Activated T-cell treated with anti-CD3 and anti-CD28 coated beads, Interleukin-2, amount 50 U/mL, for 72 hours (primary cell): ENCODE measurements at places on chromosomes 7 and 10. TPM values are rescaled to one million over a fixed set of nuclear protein-coding genes. Genes with fewer than 3 reads are reported as not detected.

The DKK1 gene
- not detected for total RNA-seq

The PIP gene
- total RNA-seq: not detected

The FRMPD2 gene
- not detected for total RNA-seq

The FGFR2 gene
- total RNA-seq: not detected

DNA sequence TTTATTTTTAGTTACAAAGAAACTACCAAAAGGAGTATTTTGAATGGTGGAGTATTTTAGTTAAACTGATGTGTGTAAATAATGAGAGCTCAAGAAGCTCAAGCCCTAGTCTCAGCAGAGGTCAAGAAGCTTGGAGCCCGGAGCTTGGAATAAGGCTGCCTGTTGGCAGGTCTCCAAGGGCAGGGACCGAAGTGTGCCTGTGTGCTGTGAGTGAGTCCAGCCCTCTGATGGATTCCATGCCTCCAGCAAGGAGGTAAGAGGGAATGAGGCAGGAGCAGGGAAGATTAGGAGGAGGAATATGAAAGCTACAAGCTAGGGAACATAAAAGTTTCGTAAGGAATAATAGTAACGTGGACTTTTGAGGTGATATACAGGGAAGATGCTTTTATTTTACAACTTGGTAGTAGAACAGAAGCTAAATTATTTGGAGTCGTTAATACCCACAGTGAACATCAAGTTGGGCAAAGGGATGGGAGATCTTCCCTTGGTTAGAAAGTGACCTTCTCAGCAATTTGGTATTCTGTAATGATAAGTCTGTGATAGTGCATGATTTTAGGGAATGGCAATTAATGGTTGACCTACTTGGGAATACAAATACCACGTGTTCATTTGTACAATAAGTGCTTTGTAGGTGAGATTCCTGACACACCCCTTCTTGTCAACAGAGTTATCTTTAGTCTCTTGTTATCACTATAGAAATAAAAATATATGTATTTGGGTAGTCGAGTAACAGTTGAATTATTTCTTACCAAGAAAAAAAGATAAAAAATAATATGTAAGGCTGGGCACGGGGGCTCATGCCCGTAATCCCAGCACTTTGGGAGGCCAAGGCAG lies 4.6 kb downstream of the SEC23IP start:
- no peak for DNase-seq
- H3K4me1 ChIP-seq: peaks cover 58% of the 10 kb centered on the region
- no peaks in the 10 kb centered on the region for H3K27me3 ChIP-seq

DNA sequence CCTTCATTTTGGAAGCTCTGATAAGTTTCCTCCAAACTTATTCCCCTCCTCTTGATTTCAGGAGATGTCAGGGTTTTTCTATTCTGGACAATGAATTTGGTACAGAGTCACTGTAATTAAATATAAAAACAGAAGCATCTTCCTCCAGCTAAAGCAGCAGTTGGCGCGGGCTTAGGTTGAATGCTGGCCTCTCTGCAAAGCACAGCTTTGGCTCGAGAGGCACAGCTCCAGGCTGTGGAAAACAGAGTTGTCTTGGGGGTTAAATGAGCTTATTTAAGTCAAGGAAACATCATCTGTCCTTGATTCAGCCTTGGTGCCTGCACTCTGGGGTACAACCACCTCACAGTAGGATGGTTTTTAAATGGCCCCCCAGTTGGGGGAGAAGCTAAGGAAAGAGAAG lies 35.0 kb upstream of the PDCD4 start:
- DNase-seq: no peak
- no peaks in the 10 kb centered on the region for H3K36me3 ChIP-seq

- no peaks in the 10 kb centered on the region for H3K4me1 ChIP-seq
- no peak for DNase-seq
- no peak overlapping the region for H3K27ac ChIP-seq
- H3K4me3 ChIP-seq: no peak overlapping the region
These were observed 36.7 kb downstream of the ATE1 start for GRCh38 chr10:121891103-121891502.

- no peak overlapping the region for H3K4me3 ChIP-seq
- no peaks in the 10 kb centered on the region for H3K4me1 ChIP-seq
- no peaks in the 10 kb centered on the region for H3K27me3 ChIP-seq
- no peak for DNase-seq
- H3K36me3 ChIP-seq: peaks cover 2% of the 10 kb centered on the region
These were observed 168.0 kb upstream of the PHYHIPL start for GRCh38 chr10:59008452-59008851.

GRCh38 chr7:47698386-47698785 lies 116.5 kb upstream of the TNS3 start:
- H3K4me1 ChIP-seq: no peaks in the 10 kb centered on the region
- no peaks in the 10 kb centered on the region for H3K27me3 ChIP-seq
- DNase-seq: no peak
- no peak overlapping the region for H3K27ac ChIP-seq
- H3K4me3 ChIP-seq: no peak overlapping the region

DNA sequence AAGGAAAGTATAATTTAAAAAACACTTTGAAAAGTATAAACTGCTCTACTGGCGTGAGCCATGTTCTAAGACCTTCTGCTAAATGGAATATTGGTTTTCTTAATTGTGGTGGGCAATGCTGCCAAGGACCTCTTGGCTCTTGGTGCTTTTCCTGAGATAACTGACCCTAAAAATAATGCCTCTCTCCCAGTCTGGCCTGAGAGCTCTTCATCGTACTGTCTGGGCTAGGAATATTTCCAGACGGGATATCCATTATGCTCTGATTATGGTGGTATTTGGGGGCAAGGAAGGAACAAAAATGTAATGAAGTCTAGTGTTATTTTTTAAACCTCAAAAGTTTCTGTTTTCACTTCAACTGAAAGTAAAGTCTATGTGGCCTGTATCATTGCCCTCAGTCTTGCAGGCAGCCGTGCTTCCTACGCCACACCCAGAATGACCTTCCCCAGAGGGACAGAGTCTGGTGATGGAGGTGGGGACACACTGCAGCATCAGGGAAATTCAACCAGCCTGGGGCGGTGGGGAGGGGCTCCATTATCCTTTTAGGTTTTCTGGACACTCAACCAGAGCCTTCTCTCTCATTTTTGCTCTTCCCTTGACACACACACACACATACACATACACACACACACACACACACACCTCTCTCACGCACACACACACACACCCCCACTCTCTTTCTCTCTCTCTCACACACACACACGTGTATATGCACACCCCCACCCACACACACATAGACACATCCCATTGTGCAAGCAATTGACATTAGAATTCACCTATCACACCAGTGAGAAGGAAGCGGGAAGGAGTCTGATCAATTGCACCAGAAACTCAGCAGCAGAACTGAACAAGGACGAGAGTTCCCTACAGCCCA lies 99.6 kb downstream of the LRRC18 start:
- DNase-seq: no peak
- no peaks in the 10 kb centered on the region for H3K4me1 ChIP-seq
- no peaks in the 10 kb centered on the region for H3K27me3 ChIP-seq
- no peaks in the 10 kb centered on the region for H3K36me3 ChIP-seq

GRCh38 chr7:45902820-45903219 lies 14.5 kb downstream of the IGFBP1 start:
- no peaks in the 10 kb centered on the region for H3K36me3 ChIP-seq
- no peaks in the 10 kb centered on the region for H3K4me1 ChIP-seq
- no peaks in the 10 kb centered on the region for H3K27me3 ChIP-seq
- H3K27ac ChIP-seq: no peak overlapping the region
- no peak for DNase-seq
- no peak overlapping the region for H3K4me3 ChIP-seq

DNA sequence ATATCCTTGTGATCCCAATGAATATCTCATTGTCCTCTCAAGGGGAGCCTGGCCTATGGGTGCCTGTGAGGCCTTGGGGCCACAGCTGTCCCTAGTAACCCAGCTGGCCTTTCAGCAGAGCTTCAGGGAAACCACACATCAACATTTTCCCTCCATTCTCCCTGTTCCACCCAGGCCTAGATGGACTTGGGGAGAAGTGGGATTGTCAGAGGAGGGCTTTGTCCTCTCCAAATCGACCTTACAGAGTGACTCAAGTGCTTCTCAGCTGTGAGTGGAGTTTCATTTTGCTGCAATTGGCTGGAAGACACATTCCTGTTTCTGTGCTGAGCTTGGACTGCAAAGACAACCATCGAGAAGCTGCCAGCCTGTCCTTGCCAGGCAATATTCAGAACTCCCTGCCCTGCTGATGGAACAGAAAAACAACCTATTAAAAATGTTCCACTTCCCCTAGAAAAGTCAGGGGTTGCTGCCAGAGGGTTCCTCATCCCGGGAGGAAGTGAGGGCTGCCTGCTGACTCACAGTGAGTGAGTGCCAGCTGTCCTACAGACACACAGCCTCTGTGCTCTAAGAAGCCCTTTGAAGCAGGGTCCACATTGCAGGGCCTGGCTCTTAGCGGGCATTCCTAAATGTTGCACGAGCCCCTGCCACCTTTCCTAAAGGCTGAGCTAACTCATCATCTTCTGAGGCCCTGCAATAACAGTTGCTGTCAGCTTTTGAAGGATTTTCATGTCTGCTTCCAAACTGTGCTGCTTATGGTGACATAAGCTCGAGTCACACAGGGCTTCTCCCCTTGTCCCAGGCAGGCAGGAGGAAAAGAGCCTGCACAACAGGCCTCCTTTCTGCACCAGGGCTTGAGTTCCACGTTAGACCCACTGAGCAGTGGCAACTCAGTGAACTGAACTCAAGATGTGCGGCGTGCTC lies 20.5 kb downstream of the STRA8 start:
- no peak for DNase-seq
- no peak overlapping the region for H3K27ac ChIP-seq
- H3K4me3 ChIP-seq: no peak overlapping the region
- H3K36me3 ChIP-seq: no peaks in the 10 kb centered on the region
- peaks cover 14% of the 10 kb centered on the region for H3K4me1 ChIP-seq

DNA sequence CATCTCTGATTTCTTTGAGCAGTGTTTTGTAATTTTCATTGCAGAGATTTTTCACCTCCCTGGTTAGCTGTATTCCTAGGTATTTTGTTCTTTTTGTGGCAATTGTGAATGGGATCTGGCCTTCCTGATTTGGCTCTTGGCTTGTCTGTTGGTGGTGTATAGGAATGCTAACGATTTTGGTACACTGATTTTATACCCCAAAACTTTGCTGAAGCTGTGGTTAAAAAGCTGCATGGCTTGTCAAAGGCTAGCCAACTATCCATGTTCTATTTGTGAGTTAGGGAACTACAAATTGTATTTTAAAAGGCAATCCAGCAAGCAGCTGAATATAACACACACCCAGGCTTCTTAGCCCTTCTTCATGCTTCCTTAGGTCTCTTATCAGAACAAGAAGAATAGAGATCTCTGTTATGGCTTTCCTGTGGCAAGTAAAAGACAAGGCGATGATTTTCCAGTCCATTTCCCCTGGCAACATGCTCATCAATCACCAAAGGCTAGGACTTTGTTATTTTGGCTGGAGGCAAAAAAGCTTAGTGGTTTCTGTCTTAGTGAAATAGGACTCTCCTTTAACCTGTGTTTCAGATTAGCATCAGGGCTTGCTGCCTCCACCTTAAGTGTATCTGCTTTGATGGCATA lies 77.5 kb downstream of the CDK6 start:
- peaks cover 51% of the 10 kb centered on the region for H3K4me1 ChIP-seq
- H3K27me3 ChIP-seq: no peaks in the 10 kb centered on the region
- H3K4me3 ChIP-seq: no peak overlapping the region
- no peak for DNase-seq
- H3K36me3 ChIP-seq: peaks cover 13% of the 10 kb centered on the region

GRCh38 chr7:92987538-92987937 lies 130.2 kb downstream of the SAMD9 start:
- H3K36me3 ChIP-seq: no peaks in the 10 kb centered on the region
- no peak overlapping the region for H3K27ac ChIP-seq
- H3K4me3 ChIP-seq: no peak overlapping the region
- H3K4me1 ChIP-seq: no peaks in the 10 kb centered on the region
- peaks cover 28% of the 10 kb centered on the region for H3K27me3 ChIP-seq

DNA sequence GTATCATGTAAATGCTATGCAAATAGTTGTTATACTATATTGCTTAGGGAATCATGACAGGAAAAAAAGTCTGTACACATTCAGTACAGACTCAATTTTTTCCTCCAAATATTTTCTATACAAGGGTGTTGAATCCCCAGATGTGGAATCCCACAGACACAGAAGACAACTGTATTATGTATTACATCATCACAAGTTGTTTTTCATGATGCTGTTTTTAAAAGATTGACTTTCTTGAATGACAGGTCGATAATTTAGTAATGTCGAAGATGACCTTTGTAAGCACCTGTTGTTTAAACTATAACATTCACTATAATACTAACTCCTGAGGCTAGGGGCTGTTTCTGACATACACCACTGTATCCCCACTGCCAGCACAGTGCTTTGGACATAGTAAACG lies 143.5 kb downstream of the MLLT10 start:
- no peak overlapping the region for H3K4me3 ChIP-seq
- H3K27me3 ChIP-seq: no peaks in the 10 kb centered on the region
- H3K36me3 ChIP-seq: peaks cover 7% of the 10 kb centered on the region
- no peaks in the 10 kb centered on the region for H3K4me1 ChIP-seq

GRCh38 chr10:89373916-89374711 lies 3.7 kb upstream of the IFIT1B start:
- H3K4me3 ChIP-seq: no peak overlapping the region
- DNase-seq: no peak
- no peaks in the 10 kb centered on the region for H3K36me3 ChIP-seq
- peaks cover 3% of the 10 kb centered on the region for H3K4me1 ChIP-seq

DNA sequence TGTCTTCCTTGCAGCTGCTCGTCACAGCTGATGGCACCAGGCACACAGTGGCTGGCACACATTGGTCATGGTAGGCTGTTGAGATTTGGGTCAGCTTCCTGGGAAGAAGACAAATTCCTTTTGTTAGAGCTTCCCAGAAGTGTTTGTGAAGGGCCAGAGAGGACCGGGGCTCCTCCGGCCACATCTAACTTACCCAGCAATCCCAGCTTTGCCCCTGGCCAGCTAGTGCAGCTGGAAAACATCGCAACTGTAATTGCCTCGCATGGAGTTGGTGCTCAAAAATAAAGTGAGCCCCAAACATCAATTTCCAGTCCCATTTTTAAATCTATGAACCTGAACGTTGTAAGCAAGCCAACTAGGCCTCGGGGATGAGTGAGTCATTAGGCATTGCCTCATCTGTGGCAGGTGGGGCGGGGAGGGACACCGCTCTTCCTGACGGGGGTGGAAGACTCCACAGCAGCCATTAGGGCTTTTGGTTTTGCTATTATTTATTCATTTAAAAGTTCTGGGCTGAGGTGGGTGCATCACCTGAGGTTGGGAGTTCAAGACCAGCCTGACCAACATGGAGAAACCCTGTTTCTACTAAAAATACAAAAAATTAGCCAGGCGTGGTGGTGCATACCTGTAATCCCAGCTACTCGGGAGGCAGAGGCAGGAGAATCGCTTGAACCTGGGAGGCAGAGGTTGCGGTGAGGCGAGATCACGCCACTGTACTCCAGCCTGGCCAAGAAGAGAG lies 12.4 kb downstream of the CPA5 start:
- peaks cover 11% of the 10 kb centered on the region for H3K36me3 ChIP-seq
- no peak for DNase-seq
- no peak overlapping the region for H3K27ac ChIP-seq
- H3K27me3 ChIP-seq: peaks cover 8% of the 10 kb centered on the region
- H3K4me1 ChIP-seq: peaks cover 9% of the 10 kb centered on the region

- peaks cover 21% of the 10 kb centered on the region for H3K27me3 ChIP-seq
- H3K36me3 ChIP-seq: peaks cover 4% of the 10 kb centered on the region
- H3K27ac ChIP-seq: no peak overlapping the region
These were observed 92.1 kb upstream of the IMMP2L start for GRCh38 chr7:111654343-111654742.

- no peak for DNase-seq
- no peaks in the 10 kb centered on the region for H3K4me1 ChIP-seq
- no peaks in the 10 kb centered on the region for H3K27me3 ChIP-seq
These were observed 404.5 kb downstream of the ADRA2A start for GRCh38 chr10:111481261-111481826.
